NCI-H460 (cell line): ENCODE measurements at places on chromosomes 12 and 14. TPM values are rescaled to one million over a fixed set of nuclear protein-coding genes. Genes with fewer than 3 reads are reported as not detected.

The VWF gene
- total RNA-seq, result 0.02 and 0.06 TPM in 2 replicates

The IGF1 gene
- total RNA-seq, result not detected in 2 replicates

DNA sequence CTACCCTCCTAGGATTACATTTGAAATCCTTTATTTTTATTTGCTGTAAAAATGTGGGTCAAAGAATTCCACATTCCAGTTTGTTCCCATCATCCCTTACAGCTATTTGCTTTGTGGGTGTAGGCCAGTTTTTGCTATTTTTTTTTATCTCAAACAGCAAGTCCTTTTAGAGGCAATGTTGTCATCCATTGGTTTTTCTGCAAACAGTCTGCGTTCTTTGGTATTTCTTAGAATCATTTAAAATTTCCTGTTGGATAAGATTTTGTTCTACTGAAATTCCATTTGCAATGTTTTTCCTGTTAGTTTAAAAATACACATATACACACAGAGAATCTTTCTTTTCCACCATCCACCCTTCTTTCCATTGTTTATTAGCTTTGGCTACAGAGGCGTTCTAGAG lies 53.3 kb upstream of the STK38L start:
- no peak for DNase-seq

DNA sequence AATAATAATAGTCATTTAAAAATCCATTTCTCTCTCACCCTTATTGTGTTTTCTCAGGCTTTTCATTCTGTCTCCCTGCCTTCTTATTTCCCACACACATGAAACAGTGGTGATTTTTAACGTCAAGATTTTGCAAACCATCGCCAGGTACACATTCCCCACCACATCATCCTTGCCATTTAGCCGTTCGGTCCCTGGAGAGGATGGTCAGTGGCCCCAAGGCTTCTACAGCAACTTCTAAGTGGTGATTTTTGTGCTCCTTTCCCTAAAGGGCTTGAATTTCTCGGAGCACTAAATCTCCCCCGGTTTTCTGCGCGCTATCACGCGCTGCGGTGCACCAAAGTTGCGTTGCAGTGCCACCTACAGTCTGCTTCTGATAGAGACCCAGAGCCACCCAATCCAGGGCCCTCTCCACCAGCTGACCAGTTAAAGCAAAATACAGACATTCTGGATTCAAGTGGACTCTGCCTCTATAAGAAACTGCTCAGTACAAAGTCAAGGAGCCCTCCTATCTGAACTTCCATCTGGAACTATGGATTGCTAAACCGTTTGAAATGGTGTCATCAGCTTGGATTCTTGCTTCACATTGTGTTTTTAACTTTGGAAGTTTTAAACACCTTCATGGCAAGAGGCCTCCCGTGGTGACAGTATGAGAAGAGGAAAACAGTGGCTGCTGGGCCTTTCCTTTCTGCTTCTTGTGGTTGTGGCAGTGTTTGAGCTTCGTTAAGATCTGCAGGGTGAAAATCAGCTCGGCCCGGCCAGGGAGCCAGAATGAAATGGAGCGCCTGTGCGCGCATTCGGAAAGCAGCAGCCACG lies 234.0 kb downstream of the SPTSSA start:
- DNase-seq, result peak; percentile 71

The LMNTD1 gene
- 0.15 TPM in 1 of 2 replicates, not detected in the other for total RNA-seq

DNA sequence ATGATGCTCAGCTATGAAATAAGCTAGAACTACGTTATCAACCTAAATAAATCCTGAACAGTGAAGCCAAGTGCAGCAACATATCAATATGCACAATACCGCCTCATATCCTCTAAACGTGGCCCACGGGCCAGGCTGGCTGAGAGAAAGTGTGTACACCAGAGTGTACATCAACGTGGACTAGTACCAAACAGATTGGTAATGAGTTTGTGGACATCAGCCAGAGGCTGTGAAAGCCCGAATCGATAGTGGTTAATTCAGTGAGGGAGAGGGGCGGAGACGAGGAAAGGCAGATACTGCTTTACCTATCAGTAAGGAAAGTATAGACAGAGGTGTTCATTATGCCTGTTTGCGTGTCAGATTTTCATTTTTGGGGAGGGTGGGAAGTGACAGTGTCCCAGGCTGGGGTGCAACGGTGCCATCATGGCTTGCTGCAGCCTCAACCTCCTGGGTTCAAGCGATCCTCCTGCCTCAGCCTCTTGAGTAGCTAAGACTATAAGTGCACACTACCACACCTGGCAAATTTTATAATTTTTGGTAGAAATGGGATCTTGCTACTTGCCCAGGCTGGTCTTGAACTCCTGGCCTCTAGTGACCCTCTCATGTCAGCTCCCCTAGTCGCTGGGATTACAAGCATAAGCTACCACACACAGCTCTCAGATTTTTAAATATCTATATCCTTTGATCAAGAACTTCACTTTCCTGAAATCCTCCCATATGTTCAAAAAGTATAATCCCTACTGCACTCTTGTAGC lies 50.1 kb downstream of the ANAPC7 start:
- no peak for DNase-seq
